ENCODE measurements at places on chromosomes 1 and 21.

DNA sequence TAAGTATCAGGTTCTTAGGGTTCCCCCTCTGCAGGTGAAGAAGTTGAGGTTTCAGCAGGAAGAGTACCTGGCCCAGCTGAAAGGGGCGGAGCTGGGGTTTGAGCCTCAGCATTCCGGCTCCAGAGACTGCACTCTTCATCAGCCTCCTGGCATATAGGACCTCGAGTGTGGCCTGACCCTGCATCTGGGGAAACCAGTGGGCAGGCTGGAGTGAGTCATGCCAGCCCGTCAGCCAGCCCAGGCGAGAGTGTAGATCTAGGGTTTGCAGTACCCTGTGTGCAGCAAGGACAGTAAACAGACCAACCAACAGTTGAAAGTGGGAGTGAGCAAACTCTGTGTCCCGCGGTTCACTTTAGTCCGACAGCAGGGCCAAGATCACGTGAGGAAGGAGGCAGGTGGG, 14.1 kb downstream of the MFSD2A start:
- no peak for DNase-seq

GRCh38 chr1:213111502-213111901, 60.5 kb downstream of the RPS6KC1 start:
- no peak for DNase-seq

GRCh38 chr1:186648613-186649012, 31.6 kb downstream of the PTGS2 start:
- no peak for DNase-seq

DNA sequence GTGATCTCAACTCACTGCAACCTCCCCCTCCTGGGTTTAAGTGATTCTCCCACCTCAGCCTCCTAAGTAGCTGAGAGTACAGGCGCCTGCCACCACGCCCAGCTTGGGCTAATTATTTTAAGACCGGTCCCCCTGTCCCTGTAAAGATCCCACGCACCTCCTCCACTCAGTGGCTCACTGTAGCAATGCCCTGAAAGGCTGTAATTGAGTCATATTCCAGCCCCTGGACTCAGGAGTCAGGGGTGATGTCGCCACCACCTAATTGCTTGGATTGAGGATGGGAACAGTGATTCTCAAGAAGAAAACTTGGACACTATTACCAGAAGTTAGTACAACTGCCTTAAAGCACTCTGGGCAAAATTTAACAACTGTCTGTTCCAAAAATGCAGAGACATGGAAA, 3.1 kb upstream of the EDARADD start:
- DNase-seq = no peak

DNA sequence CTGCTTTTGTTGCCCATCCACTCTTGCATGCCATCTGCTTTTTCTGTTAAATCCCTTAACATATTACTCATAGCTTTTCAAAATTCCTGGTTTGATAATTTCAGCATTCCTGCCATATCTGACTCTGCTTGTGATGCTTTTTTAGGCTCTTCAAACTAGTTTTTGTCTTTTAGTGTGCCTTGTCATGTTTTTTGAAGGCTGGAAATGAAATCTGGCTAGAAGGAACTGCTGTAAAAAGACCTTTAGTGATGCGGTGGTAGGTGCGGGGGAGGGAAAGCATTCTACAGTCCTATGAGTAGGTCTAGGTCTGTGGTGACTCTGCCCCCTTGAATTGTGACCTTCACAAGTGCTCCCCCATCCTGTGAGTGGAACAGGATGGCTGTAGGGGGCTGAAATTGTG, 15.0 kb upstream of the S100B start:
- no peak for DNase-seq

Data from cortex of kidney (tissue), 1 donor.